Glutamatergic neuron (in vitro differentiated cells): ENCODE measurements at places on chromosomes 6 and 20. TPM values are rescaled to one million over a fixed set of nuclear protein-coding genes. Genes with fewer than 3 reads are reported as not detected.

HLA-DPA1 gene
- total RNA-seq, result 1.0 TPM

HNF4A gene
- not detected for total RNA-seq

TRAPPC3L gene
- not detected for total RNA-seq

BMP5 gene
- total RNA-seq, result 1.1 TPM

CGA gene
- not detected for total RNA-seq

KCNK16 gene
- total RNA-seq, result not detected

SIRPB1 gene
- total RNA-seq, result not detected

ZNF311 gene
- 5.1 TPM for total RNA-seq

EYA2 gene
- 94.1 TPM for total RNA-seq

ADGRG6 gene
- total RNA-seq, result not detected

TMEM170B gene
- total RNA-seq, result 11.0 TPM

FHL5 gene
- not detected for total RNA-seq

NMBR gene
- not detected for total RNA-seq

MICAL1 gene
- 782 TPM for total RNA-seq

LATS1 gene
- total RNA-seq, result 31.5 TPM

RAB32 gene
- 8.6 TPM for total RNA-seq

TRMT11 gene
- 27.7 TPM for total RNA-seq

SLC44A4 gene
- total RNA-seq, result not detected

CAGE1 gene
- not detected for total RNA-seq

C6orf132 gene
- 0.25 TPM for total RNA-seq

HLA-DOB gene
- total RNA-seq, result not detected

GNRH2 gene
- 1.2 TPM for total RNA-seq

EPHA7 gene
- total RNA-seq, result 3.6 TPM

ROMO1 gene
- total RNA-seq, result 103 TPM

POLR1H gene
- total RNA-seq, result 17.0 TPM
